ENCODE measurements at places on chromosomes 13 and 19.

- DNase-seq = no peak
Observed at GRCh38 chr19:32200312-32201038, 144.9 kb upstream of the ZNF507 start.

DNA sequence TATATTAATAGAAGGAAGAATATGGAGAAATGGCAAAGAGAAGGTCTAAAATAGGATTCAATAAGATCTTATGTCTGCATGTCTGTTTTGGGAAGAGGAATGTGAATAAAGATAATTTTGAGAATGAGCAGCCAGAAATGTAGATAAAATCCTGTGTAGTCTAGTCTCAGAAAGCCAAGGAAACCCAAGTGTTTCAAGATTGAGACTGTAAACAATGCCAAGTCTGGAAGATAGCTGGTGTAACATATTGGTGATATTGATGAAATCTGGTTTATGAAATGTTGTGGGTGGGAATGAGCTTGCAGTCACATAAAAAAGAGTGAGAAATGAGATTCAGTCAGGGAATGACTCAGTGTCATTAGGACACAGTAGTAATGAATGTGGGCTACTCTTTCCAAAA lies 1180.3 kb upstream of the PCDH20 start:
- DNase-seq = no peak

- no peak for DNase-seq
Observed at GRCh38 chr13:90896002-90896401, 451.5 kb upstream of the MIR17HG start.

DNA sequence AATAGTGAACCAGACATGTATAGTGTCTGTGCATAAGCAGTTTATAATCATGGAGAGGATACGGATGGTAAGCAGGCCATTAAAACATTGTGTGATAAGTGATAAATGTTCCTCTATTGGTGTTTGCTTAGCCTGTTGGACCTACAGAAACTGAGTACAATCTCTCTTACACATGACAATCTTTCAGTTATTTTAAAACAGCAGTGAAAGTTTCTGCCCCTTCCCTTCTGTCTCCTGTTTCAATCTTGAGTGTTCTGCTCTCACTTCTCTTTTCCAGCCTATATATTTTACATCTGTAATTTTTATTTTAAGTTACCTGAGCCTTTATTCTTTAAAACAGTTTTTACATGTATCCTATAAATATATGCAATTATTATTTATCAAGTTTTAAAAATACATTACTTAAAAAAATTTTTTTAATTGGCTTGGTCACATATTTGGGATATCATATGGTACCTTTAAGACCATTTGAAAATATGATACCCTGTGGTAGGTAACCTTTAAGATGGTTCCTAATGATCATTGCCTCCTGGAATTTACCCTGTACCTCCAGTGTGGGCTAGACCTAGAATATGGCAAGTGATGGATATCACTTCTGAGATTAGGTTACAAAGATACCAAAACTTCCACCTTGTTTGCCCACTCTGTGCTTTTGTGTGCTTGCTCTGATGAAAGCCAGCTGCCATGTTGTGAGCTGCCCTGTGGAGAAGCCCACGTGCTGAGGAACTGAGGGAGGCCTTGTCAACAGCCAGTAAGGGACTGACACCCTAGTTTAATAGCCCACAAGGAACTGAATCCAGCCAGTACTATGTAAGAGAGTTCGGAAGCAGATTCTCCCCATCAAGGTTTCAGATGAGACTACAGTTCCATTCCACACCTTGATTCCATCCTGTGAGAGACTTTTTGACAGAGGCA lies 99.3 kb downstream of the DHRS12 start:
- no peak for DNase-seq

DNA sequence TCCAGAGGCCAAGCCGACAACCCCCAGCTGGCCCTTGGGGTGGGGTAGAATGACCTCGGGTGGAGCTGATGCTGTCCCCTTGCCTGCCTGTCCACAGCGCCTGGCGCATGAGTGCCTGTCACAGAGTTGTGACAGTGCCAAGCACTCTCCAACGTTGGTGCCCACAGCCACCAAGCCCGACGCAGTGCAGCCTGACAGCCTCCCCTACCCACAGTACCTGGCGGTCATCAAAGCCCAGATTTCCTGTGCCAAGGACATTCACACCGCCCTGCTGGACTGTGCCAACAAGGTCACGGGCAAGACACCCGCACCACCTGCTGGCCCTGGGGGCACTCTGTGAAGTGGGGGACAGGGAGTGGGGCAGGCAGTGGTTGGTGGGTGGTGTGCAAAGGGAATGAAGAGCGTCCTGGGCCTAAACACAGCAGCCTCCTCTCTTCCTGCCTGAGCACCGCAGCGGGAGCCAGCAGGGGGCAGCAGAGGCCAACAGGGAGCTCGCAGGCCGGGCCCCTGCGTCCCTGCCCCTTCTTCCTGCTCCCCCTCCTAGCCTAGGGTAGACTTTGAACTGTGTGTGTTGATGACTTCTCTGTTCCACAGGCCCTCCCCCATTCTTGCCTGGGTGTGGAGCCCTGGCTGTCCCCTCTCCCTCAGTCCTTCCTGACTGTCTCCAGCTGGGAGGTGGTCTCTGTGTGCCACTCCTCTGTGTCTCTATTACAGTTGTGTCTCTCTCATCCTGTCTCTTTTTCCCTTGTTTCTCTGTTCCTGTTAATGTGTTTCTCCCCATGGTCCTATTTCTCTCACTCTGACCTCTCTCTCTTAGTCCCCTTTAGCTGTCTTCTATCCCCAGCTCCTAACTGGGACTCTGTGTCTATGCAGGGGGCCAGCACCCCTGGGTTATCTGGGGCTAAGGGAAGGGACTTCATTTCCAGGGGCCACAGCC lies 6.5 kb downstream of the MED29 start:
- DNase-seq = peak; percentile 67

Measured in NCI-H1105 (cell line).